ENCODE measurements at places on chromosomes 16 and 17.

DNA sequence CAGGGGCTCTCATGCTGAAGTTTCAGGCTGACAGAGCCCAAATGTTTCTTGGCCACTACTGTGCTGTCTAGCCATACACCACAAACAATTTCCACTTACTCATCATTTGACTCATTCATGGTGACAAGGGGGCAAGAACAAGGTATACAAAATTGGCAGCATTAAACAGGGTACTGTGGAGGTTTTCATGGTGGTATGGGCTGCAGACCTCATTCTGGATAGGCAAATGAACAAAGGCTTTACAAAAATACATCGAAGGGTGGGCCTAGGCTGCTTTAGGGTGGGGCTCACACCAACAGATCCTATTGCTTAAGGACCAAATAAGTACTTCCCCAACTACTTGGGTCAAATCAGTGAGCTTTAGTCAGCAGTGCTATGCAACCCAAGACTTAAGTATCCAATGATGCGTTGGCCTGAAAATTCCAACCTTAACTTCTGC lies 53.0 kb downstream of the N4BP1 start:
- no peak for DNase-seq

- DNase-seq, result no peak
Measured at GRCh38 chr17:7109461-7110322, 4.9 kb downstream of the ASGR2 start.

DNA sequence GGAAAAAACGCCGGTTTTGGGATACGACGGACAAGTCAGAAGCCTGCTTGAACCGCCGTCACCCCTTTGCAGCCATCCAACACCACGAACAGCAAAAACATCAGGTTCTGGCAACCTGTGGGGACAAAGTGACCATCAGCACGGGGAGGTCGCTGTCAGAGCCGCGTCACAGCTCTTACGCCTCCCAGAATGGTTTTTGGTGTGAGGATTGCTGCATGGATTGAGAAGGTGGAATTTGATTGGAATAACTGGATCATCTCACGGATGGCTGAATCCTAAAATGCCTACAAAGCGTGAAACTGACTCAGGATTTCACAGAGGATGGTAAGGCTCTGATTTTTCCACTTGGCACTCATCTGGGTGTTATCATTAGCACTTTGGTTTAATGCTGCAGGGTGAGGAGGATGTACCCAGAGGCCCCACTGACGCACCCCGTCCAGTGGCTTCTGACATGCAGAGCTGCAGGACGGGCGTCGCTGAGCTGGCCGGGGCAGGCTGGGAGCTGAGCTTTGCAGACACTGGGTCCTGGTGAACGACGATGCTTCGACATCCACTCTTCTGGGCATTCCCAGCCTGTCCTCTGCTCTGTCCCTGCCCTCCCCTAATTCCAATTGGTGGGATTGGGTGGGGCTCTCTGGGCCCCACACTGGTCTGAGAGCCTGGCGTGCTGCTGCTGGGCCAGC lies 73.4 kb upstream of the CREBBP start:
- no peak for DNase-seq

GRCh38 chr17:44555099-44555498 lies 2.2 kb upstream of the FZD2 start:
- no peak for DNase-seq

DNA sequence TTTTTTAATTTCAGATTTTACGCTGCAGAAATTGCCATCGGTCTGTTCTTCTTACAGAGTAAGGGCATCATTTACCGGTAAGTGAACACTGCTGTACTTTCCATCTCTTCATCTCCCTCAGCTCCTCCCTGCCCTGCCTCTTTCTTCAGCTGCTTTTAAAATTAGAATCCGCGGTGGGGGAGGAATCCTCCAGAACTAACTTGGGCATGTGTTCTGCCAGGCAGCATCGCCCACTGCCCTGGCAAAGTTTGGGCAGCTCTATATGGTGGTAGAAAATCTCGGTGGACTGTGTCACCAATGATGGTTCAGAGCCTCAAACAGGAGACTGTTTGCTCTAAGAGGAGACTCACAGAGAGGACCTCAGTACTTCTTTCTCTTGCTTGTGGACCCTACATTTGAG lies 81.6 kb upstream of the CACNG3 start:
- DNase-seq, result no peak

DNA sequence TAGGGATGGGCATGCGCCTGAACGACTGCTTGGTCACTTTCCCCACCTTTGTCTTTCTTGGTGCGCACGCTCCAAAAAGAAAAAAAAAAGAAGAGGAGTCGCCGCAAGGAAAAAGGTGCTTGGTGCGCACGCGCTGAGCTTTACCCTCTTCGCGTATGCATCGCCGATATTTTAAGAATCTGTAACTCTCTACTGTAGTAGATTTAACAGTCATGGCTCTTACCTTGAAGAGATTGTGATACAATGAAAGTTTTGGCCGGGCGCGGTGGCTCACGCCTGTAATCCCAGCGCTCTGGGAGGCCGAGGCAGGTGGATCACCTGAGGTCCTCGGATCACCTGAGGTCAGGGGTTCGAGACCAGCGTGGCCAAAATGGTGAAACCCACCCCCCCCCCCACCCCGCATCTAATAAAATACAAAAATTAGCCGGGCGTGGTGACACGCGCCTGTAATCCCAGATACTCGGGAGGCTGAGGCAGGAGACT lies 609 bp upstream of the FXR2 start:
- no peak for DNase-seq

DNA sequence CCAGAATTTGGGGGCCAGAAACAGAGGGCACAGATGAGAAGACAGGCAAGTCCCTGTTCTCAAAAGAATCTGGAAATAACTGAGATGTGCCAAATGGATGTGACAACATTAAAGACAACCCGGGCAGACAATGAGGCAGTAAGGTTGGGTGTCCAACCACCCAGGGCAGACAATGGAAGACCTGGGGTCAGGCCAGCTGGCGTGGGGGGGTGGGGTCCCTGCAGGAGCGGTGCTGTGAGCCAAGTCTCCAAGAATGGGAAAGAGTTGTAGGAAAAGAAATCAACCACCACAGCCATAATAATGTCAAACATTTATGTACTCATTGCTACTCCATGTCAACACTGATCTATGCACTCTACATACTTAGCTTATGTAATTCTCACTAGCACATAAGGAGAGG lies 203.3 kb downstream of the C16orf78 start:
- no peak for DNase-seq

GRCh38 chr17:73465953-73466230 lies 154.1 kb upstream of the CDC42EP4 start:
- no peak for DNase-seq

GRCh38 chr17:2030779-2031163 lies 818 bp downstream of the DPH1 start:
- no peak for DNase-seq

DNA sequence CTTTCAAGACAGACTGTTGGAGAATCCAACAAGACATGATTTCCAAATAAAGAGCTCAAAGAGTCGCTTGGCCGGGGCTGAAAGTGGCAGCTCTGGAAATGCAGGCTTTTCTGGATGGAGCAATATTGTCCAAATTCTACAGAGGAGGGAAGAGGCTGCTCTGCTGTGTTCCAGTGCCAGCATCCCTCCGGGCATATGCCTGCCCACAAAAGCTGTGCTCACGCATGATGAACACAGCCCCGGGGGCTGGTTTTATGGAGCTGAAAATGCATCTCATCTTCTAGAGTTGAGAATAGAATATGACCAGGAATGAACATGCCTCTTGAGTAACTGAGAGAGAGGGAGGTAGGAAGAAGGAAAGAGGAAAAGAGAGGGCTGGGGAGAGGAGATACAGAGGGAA lies 74.7 kb upstream of the TOX3 start:
- DNase-seq, result no peak

GRCh38 chr16:18024611-18025010 lies 311.9 kb downstream of the NPIPA8 start:
- DNase-seq, result no peak
